ENCODE measurements at places on chromosomes 2 and 18. TPM values are rescaled to one million over a fixed set of nuclear protein-coding genes. Genes with fewer than 3 reads are reported as not detected.

C2orf72 gene
- polyA plus RNA-seq: 2.2 TPM

LYPD1 gene
- 2.4 TPM for polyA plus RNA-seq

SCLY gene
- polyA plus RNA-seq: 25.2 TPM

NETO1 gene
- polyA plus RNA-seq: 2.8 TPM

EN1 gene
- polyA plus RNA-seq: not detected

MC4R gene
- polyA plus RNA-seq: 1.1 TPM

MBD5 gene
- 45.6 TPM for polyA plus RNA-seq

DSEL gene
- 0.54 TPM for polyA plus RNA-seq

GPR45 gene
- not detected for polyA plus RNA-seq

Measured in cardiac muscle cell (in vitro differentiated cells and primary cell).